ENCODE measurements at places on chromosomes 1 and 21. TPM values are rescaled to one million over a fixed set of nuclear protein-coding genes. Genes with fewer than 3 reads are reported as not detected.
A peak's percentile ranks its signal among the peaks of the same experiment; 100 is the strongest.

GRCh38 chr21:31351960-31352359 is 7.9 kb upstream of the TIAM1 start:
- H3K4me3 ChIP-seq, result no peak overlapping the region
- no peaks in the 10 kb centered on the region for H3K4me1 ChIP-seq
- no peaks in the 10 kb centered on the region for H3K36me3 ChIP-seq
- no peak overlapping the region for H3K27ac ChIP-seq
- no peak for DNase-seq

Gene USP24
- total RNA-seq, result 61.1 TPM

Gene FCRL1
- 2.4 TPM for total RNA-seq

- no peak overlapping the region for H3K27ac ChIP-seq
- no peak overlapping the region for H3K4me3 ChIP-seq
- H3K27me3 ChIP-seq, result no peaks in the 10 kb centered on the region
- no peak for DNase-seq
- no peaks in the 10 kb centered on the region for H3K36me3 ChIP-seq
Observed at GRCh38 chr1:244365809-244366208, 85.9 kb downstream of the ADSS2 start.

DNA sequence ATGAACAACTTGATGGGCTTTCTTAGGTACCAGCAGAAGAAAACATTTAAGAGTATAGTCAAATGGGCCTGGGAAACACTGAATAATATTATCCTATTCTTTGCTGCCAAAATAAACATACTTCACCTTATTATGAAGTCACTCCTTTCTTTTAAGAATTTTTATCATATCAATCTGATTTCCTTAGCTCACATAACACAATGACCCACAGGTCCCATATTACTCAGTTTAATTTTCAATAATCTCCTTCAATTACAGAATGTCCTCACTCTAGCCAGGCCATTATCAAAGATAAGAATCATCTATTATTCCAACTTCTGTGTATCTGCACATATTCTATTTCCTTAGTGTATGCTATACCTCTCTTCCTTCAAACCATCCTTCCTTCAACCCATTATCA is 63.0 kb downstream of the PIGK start:
- H3K36me3 ChIP-seq, result peaks cover 37% of the 10 kb centered on the region
- no peak overlapping the region for H3K4me3 ChIP-seq
- DNase-seq, result no peak
- no peaks in the 10 kb centered on the region for H3K27me3 ChIP-seq
- H3K27ac ChIP-seq, result no peak overlapping the region
- no peaks in the 10 kb centered on the region for H3K4me1 ChIP-seq

DNA sequence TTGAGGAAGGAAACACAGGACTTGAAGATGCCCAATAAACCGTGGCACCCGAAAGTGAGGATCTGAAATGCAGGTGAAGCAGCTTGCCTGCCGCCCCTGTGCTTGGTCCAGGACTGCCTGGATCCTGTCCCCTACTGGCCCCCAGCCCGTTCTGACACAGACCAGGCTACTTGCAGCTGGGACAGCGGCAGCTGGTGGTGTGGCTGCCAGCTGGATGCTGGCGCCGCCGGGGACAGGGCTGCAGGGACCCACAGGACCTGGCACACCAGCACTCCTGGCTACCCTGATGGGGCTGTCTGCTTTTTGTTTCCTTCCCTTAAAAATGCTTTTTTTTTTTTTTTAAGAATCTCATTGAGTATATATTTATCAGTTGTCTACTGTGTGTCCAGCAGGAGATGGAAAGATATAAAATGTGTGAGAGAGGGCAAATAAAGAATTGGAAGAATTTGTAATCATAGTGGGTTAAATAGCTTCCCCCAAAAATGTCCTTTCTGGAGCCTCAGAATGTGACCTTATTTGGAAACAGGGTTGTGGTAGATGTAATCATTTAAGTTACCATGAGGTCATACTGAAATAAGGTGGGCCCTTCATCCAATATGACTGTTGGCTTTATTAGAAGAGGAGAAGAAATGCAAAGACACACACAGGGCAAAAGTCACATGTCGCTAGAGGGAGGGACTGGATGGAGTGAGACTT is 165.6 kb downstream of the DSCAM start:
- peak; percentile 32 for DNase-seq
- H3K27ac ChIP-seq, result no peak overlapping the region
- no peaks in the 10 kb centered on the region for H3K36me3 ChIP-seq
- no peaks in the 10 kb centered on the region for H3K27me3 ChIP-seq

GRCh38 chr1:158979229-158979628 is 30.5 kb upstream of the IFI16 start:
- no peaks in the 10 kb centered on the region for H3K4me1 ChIP-seq
- DNase-seq, result no peak
- H3K27ac ChIP-seq, result no peak overlapping the region

DNA sequence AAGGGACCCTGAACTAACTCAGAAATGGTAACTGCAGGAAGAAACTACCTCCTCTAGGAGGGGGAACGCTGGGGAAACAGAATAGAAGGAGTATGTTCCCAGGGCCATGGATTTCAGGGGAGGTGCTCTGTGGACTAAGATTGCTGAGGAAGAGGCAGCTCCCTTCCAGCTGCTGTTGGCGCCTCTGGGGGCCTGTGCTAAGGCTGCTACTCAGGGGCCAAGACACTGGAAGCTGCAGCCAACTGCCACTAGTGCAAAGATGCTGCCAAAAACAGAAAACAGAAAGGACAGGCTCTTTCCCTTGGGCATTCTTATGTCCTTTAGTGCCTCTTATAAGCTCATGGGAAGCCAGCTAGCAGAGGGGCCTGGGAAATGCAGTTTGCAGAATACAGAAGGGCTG is 58.0 kb upstream of the SGIP1 start:
- H3K36me3 ChIP-seq, result no peaks in the 10 kb centered on the region
- no peaks in the 10 kb centered on the region for H3K27me3 ChIP-seq
- no peak for DNase-seq
- H3K4me1 ChIP-seq, result no peaks in the 10 kb centered on the region

Gene OR2T35
- total RNA-seq, result not detected

- peak overlapping the region; percentile 28 for H3K4me3 ChIP-seq
- peaks cover 33% of the 10 kb centered on the region for H3K4me1 ChIP-seq
- H3K36me3 ChIP-seq, result peaks cover 16% of the 10 kb centered on the region
- no peak for DNase-seq
- peak overlapping the region; percentile 37 for H3K27ac ChIP-seq
- peaks cover 47% of the 10 kb centered on the region for H3K27me3 ChIP-seq
Observed at GRCh38 chr21:36747041-36747814, 48.3 kb downstream of the SIM2 start.

GRCh38 chr1:171576144-171576543 is 45.9 kb upstream of the MYOCOS start:
- H3K27me3 ChIP-seq, result no peaks in the 10 kb centered on the region
- H3K4me1 ChIP-seq, result no peaks in the 10 kb centered on the region
- no peak overlapping the region for H3K27ac ChIP-seq
- no peak overlapping the region for H3K4me3 ChIP-seq
- no peak for DNase-seq

GRCh38 chr1:192529031-192529755 is 46.4 kb upstream of the RGS1 start:
- no peak for DNase-seq
- no peaks in the 10 kb centered on the region for H3K27me3 ChIP-seq
- peaks cover 26% of the 10 kb centered on the region for H3K4me1 ChIP-seq

- no peaks in the 10 kb centered on the region for H3K27me3 ChIP-seq
- peak overlapping the region; percentile 47 for H3K4me3 ChIP-seq
- H3K4me1 ChIP-seq, result peaks cover 22% of the 10 kb centered on the region
- H3K36me3 ChIP-seq, result no peaks in the 10 kb centered on the region
Observed at GRCh38 chr1:83692524-83693381, 306.2 kb downstream of the TTLL7 start.

DNA sequence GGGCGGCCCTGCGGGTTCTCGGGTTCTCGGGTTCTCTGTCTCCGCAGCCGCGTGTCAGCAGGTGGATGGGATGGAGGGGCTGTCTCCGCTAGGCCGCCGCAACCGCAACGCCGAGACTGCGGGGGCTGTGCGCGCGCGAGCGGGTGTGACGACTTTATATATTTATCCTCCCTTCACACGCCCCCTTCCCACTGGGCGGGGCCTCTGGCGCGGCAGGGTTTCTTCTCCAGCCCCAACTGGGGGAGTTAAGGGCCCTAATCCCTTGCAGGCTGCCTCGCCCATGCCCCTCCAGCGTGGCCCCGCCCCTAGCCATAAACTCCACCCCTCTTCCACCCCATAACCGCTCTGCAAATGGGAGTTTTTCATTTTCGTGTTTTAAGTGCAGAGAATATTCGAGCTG is 3.4 kb downstream of the IGSF21 start:
- peaks cover 82% of the 10 kb centered on the region for H3K27me3 ChIP-seq
- peaks cover 45% of the 10 kb centered on the region for H3K4me1 ChIP-seq
- no peak overlapping the region for H3K27ac ChIP-seq
- DNase-seq, result peak; percentile 20
- no peaks in the 10 kb centered on the region for H3K36me3 ChIP-seq

DNA sequence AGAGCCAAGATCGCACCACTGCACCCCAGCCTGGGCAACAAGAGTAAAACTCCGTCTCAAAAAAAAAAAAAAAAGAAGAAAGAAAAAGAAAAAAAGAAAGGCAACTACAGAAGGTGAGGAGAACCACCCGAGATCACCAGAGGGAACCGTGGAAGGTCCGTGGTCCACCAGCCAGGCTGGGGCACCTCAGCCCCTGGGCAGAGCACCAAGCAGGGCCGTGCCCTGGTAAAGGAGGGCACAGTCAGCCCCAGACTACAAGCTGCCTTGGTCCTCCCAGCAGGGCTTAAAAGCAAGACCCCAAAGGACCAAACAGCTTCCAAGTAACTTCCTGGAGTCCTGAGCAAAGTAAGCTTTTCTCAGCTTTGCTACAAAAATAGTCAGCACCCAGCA is 8.8 kb upstream of the SAMD11 start:
- no peak overlapping the region for H3K4me3 ChIP-seq
- H3K4me1 ChIP-seq, result peaks cover 27% of the 10 kb centered on the region
- H3K27me3 ChIP-seq, result peaks cover 16% of the 10 kb centered on the region
- H3K36me3 ChIP-seq, result no peaks in the 10 kb centered on the region
- no peak for DNase-seq

Gene RNF186
- total RNA-seq, result not detected

DNA sequence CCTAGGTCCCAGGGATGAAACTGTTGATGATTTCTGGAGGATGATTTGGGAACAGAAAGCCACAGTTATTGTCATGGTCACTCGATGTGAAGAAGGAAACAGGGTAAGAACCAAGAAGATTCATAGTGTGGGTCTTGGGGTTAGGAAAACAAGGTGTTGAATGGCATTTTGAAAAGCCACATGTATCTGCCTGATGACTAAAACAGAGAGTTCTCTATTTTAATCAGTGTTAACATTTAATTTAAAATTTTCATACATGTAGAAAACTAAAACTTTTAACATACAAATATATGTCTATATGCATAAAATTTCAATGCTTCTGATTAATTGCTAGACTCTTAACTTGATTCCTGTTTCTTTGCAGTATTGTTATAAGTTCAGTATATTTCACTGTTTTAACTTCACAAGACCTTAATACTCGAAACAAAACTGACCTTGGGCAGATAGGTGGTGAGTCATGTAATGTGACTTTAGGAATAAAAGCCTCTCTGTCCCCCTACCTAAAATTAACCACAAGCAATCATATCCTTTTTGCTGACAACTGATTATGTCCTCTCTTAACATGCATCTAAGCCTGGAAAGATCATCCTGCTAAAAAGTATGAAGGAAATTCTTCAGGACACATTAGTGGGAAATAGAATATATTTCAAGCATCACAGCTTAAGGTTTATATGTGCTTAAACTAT is 95.6 kb downstream of the PTPRC start:
- H3K27me3 ChIP-seq, result no peaks in the 10 kb centered on the region
- H3K27ac ChIP-seq, result no peak overlapping the region
- DNase-seq, result no peak

Gene CAMK1G
- not detected for total RNA-seq

DNA sequence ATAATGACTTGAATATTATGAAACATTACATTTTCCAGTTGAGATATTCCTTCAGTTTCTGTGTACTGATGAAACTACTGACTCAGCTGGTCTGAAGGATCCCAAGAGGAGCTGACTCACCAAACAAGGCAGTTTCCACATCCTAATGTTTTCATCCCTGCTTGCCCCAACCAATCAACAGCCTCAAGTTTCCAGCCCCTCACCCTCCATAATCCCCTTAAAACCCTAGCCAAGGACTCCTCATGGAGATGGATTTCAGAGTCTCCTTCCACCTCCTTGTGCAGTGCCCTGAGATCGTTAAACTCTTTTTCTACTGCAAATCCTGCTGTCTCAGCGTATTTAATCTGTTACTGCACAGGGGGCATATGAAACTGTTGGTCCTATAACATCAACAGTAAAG is 83.1 kb upstream of the HAO2 start:
- DNase-seq, result peak; percentile 44
- no peaks in the 10 kb centered on the region for H3K36me3 ChIP-seq
- H3K4me3 ChIP-seq, result no peak overlapping the region
- no peaks in the 10 kb centered on the region for H3K4me1 ChIP-seq
- H3K27ac ChIP-seq, result no peak overlapping the region

Measured in stomach (tissue), 19 donors.